GM06990 (cell line): ENCODE measurements at places on chromosomes 3 and 15.

- DNase-seq: no peak
These were observed 224.3 kb downstream of the EDEM1 start for GRCh38 chr3:5411786-5412185.

DNA sequence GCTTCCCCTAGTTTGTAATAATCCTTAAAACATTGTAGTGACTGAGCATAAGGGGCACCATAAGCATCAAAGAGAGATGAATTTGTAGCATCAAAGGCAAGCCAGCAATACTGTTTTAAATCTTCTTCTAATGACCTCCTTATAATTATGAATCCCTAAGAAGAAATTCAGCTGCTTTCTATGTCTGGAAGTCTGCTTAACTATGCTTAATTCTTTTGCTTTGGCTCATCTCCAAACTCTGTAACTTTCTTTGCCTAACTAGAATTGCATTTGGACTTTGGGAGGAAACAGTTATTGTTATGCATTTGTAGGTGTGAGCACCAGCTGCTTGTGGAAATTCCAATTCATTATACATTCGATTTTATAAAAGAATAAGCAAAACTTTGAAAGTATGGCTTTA lies 117.7 kb upstream of the SPATA16 start:
- no peak for DNase-seq

GRCh38 chr3:166569589-166569988 lies 732.4 kb upstream of the BCHE start:
- no peak for DNase-seq

DNA sequence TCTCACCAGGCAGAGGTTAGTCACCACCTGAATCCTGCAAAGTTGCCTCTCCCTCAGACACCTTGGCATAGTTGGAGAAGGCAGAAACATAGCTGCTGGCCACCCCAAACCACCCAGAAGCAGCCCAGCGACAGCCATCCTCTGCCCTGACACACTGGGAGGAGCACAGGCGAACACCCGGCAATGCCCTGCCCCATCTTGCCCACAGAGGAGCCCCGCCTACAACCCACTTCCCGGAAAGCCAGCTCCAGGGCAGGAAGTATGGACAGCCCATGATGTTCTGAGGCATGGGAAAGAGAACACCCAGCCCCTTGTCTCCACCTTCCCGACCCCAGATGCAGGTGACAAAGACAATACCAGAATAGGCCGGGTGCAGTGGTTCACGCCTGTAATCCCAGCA lies 12.6 kb upstream of the SHISA5 start:
- no peak for DNase-seq

GRCh38 chr15:37900326-37901221 lies 33.9 kb upstream of the TMCO5A start:
- no peak for DNase-seq

- DNase-seq: no peak
These were observed 139.2 kb downstream of the ATP8B4 start for GRCh38 chr15:49979705-49980382.

DNA sequence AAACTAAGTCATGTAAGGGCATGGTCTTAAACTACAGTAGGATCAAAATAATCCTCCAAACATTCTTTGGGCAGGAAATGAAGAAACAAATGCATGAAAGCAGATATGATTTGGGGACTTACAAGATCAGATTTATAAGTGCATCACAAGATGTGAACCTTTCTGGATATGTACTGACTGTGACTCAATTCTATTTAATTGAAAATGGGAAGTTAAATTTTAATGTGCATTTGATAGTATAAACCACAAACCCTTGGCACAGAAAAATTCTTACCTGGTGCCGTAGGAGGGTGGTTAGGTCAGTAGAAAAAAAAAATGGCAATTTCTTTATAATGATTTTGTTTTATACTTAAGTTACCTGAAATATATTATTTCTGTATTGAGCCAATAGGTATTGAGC lies 262.5 kb upstream of the TGFBR2 start:
- DNase-seq: no peak

DNA sequence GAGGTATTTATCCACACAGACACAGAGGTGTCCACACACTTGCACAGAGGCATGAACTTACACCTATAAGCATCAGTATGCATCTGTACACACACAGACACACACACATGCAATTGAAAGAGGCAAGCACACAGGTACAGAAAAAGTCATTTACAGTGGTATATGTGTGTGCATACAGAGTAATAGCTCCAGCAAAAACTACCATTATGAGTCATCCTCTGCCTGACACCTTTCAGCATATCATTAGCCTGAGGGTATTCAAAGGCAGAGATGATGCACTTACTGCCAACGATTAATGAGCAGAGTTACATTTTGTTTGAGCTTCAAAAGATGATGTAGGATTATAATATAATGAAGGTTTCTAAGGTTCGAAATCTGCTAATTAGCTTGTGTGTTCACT lies 100.3 kb upstream of the TPRG1 start:
- DNase-seq: no peak

DNA sequence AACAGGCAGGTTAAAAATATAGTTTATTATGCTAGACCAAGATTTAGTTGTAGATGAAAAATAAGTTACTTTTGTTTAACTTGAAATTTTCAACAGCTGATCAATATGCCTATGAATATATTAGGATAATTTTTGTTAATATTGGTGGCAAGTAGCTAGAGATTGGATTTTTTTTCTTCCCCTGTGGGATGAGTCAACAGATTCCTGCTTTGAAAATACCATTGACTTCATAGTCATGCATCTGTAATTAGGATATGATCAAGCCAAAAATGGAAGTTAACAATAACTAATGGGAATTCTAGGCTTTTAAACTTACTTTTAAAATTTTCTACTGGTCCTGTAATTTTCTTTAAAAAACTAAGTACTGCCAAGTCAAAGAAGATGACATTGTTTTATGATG lies 211.7 kb downstream of the ZIC1 start:
- DNase-seq: no peak

DNA sequence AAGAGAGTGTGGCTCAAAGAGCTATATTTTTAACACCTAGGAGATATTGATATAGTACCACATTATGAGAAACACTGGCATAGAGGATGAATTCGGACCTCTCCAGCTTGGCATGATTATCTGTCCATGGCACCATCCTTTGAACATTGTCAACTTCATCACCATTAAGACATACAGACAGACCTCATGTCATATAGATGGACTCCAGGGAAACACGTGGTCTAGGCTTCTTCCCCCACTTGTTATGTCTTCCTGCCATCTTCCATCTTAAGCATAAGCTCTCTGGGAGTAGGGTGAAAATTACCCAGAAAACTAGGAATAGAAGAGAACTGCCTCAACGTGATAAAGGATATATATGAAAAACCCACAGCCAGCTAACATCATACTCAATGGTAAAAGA lies 51.8 kb downstream of the OCA2 start:
- no peak for DNase-seq

DNA sequence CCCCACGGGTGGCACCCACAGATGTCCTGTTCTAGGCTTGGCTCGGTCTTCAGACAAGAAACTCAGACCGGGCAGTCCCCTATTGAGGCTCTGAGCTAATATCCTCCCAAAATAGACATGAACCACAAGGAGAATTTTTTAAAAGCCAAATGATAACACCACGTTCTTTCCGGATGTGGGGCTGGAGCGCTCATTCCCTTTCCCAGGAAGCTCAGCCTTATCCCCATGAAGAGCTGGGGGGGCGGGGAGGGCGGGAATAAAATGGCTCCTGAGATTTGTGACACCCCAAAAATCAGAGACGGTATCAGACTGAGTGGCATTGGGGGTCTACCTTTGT lies 1.1 kb downstream of the SLC6A1 start:
- no peak for DNase-seq

DNA sequence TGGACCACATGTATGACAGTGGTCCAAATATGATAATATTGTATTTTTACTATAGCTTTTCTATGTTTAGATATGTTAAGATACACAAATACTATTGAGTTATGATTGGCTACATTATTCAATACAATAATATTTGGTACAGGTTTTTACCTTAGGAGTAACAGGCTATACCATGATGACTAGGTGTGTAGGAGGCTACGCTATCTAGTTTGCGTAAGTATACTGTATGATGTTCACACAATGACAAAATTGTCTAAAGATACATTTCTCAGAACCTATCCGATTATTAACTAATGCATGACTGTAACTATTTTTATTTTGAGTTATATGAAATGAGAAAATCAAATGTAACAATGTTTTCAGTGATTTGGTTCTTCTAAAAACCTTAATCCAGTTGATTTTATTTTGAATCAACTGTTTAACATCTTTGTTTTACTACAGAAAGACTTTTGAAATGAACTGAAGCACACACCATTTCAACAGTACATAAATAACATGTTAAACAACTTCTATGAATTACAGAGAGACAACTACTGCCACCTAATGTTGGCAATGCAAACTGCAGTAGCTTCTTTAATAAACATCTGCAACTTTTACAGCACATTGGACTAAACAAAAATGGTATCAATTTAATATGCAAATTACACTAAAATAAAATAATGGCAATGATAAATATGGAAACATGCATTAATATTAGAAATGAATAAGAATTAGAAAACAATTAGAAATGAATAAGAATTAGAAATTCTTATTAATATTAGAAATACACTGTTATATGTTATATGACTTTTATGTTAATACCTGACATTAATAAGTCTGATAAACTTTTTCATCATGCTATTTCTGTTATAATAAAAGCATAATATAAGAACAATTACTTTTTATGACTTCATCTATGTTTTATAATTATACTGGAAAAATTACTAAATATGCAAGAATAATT lies 255.7 kb downstream of the MBNL1 start:
- no peak for DNase-seq

- no peak for DNase-seq
These were observed 8.5 kb downstream of the TBC1D2B start for GRCh38 chr15:78069052-78069414.

GRCh38 chr3:194084284-194084683 lies 51.7 kb upstream of the HES1 start:
- DNase-seq: no peak

- no peak for DNase-seq
These were observed 40.4 kb downstream of the GOLGA6A start for GRCh38 chr15:74041777-74042435.

GRCh38 chr3:37417297-37418082 lies 243.1 kb upstream of the LRRFIP2 start:
- DNase-seq: no peak

DNA sequence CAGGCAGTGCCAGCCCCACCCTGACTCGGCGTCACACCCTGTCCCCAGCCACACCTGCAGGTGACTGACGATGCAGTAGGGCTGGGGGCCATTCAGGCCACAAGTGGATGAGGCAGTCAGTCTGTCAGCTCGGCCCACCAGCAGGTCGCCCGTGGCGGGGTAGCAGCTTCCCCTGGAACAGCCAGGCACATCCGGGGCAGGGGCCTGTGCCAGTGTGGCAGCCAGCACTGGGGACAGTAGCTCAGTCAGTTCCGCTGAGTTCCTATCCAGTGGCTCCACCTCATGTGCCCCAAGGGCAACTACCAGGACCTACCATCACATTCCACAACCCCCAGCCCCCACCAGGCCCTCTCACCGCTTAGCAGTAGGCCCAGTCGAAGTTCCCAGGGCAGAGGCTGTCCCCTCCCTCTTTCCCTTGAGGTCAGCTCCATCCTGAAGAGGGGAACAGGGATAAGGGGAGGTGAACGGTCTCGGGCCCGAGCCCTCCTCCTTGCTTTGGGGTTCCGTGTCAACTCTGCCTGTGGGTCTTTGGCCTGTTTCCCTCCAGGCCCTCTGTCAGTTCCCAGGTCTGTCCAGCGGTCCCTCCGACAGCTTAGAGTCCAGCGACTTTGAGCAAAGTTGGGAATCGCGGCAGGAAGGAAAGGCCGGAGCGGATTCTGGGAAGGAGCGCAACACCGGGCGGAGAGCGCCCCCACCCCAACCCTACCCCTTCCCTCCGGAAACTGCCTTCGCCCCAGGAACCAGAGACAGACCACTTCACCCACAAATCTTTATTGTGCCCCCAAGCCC lies at the start of gene LAMB2:
TSS of gene LAMB2 (minus strand) at position 614 of the 789 bp plus-strand sequence. CDS start at position 431, 183 bp downstream.
- DNase-seq: no peak

GRCh38 chr3:129122412-129123011 lies 908 bp upstream of the RAB43 start:
- DNase-seq: no peak

GRCh38 chr15:31261266-31262142 lies 65.1 kb upstream of the KLF13 start:
- DNase-seq: no peak

DNA sequence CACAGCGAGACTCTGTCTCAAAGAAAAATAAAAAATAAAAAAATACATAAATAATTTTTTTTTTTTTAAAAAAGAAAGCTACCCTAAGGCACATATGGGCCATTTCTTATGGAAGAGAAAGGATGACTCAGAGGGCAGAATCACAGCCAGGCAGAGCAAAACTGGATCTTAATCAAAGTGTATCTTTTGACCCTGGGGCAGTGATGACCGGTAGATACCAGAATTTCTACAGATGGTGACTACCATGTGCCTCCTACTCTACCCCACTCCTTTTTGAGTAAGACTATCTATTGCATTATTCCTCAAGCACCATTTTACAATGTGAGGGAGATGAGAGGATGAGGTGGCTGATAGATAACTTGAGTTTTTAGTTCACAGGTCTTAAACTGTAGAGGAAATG lies 26.0 kb downstream of the TARS3 start:
- DNase-seq: no peak

DNA sequence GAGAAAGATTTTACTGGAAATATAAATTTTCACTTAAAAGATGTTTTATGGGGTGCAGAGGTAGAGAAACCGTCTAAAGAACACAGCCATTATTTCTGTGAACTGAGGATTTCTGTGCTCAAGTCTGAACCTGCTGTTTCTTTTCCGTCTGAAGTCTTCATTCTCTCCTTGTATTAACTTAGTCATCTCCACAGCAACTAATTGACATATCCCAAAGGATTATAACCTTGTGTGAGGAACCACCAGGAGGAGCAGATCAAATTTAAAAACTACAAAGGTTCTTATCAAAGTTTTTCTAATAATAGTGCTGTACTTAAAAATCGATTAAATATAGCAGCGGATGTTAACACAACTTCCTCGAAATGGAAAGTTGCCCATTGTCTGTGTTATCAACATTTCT lies 31.1 kb upstream of the ICE2 start:
- no peak for DNase-seq

DNA sequence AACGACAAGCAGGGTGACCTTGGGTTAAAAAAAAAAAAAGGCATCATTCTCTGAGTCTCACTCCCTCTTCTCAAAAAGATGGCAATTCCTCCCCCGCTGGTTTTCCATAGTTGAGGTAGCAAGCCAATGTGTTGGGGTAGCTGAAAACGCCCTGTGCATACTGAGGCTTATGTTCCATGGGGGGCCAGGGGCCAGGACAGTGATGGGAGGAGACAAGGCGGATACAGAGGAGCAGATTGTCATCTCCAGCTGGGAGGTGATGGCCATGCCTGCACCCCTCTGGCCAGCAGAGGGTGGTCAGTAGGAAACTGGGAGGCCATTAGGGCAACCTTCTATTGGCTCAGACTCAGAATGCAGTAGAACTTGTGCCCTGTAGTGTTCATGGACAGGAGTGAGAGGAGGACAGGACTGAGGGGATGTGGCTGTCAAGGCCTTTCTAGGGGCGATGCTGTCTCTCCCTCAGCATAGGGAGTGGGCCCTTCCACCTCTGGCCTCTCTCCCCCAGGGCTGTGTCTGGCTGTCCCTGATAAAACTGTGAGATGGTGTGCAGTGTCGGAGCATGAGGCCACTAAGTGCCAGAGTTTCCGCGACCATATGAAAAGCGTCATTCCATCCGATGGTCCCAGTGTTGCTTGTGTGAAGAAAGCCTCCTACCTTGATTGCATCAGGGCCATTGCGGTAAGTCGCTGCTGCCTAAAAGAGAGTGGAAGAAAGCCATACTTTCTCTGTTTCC lies 1.9 kb downstream of the TF start:
- no peak for DNase-seq
